Stimulated activated CD8-positive, alpha-beta memory T cell treated with anti-CD3 and anti-CD28 coated beads, Interleukin-4, amount 100 ng/mL, for 1 hour (primary cell): ENCODE measurements at places on chromosomes 4 and X.

DNA sequence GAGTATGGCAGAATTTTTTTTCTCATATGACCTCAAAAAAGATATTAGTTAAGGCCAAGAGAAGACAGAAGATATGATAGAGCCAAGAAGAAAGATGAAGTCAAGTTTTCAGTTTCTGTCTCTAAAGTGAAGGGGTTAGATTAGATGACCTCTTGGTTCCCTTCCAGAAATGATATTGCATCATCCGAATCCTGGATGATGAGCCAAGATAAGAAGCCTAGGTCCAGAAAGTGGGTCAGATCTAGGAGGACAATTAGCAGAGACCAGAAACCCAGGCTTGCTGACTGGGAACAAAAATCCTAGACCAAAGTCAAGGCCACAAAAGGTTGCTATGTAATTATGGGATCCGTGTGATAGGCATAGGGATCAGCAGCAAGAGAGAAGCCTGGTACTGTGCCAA lies 20.2 kb downstream of the SATL1 start:
- no peak for DNase-seq

- DNase-seq = no peak
Observed at GRCh38 chr4:6910340-6910959, 824 bp downstream of the TBC1D14 start.

- DNase-seq = no peak
Observed at GRCh38 chrX:39174772-39175417, 373.6 kb downstream of the MID1IP1 start.

DNA sequence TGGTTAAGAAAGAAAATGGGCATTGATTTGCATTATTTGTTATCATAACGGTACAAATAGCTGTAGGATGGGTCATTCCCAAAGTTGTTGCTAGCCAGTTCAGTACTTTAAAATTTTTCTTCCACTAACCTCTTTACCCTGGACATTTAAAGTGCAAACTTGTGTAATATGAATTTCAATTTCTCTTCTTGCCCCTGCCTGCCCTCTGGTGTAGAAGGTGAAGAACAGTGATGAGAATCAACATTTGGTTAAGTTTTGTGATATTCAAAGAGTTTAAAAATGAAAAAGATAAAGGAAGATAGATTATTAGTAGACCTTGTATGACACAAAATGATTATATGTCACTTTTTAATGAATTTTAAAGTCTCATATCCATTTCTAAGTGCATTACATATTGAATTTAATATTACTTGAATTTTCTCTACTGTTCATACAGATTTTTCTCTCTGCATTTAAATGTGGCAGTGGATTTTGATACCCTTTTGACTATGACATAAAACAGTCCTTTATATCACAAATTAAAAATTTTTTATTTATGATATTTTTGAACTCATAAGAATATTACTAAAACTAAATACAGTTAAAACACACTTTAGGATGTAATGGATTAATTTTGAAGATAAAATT lies 337.7 kb downstream of the BMPR1B start:
- no peak for DNase-seq

GRCh38 chr4:140523370-140523856 lies 555 bp upstream of the ELMOD2 start:
- DNase-seq = no peak

DNA sequence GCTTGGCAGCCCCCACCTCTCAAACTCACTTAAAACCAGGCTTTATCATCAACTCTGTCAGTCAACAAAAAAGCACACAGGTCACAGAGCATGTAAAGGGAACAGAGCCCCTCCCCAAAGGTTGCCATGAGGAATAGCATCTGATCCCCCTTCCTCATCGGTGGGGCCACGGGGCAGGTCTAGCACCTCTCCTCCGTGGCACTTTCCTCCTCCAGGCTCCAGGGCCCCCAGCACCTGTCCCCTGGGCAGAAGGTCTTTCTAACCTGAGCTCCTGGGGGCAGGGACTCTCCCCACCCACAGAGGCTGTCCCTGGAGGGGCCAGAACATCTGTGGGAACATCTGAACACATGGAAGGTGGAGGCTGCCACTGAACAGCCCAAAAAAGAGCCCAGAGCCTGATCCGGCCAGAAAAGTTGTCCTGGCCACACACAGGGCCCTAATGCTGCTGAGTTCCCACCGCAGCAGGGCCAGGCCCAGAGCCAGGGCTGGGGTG lies 65.7 kb downstream of the ZFYVE28 start:
- no peak for DNase-seq
